ENCODE measurements at places on chromosomes 4 and X.

DNA sequence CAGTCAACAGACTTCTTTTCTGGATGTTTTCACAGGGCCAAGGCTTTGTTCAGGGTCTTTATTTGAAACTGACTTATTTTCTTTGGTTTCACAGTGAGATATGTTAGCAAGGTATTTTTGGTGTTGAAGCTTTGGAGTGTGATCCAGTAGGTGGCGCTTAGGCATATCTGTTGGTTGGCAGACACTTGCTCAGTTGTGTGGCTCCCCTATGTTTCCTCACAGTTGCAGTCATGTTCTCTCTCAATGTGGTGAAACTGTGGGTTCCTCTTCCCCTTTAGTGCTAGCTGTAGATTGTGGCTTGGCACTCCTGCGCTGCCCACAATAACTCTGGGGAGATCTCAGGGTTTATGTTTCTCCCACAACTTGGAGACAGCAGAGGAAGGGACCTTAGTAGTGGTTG is 460.8 kb downstream of the SLITRK2 start:
- no peak for DNase-seq

DNA sequence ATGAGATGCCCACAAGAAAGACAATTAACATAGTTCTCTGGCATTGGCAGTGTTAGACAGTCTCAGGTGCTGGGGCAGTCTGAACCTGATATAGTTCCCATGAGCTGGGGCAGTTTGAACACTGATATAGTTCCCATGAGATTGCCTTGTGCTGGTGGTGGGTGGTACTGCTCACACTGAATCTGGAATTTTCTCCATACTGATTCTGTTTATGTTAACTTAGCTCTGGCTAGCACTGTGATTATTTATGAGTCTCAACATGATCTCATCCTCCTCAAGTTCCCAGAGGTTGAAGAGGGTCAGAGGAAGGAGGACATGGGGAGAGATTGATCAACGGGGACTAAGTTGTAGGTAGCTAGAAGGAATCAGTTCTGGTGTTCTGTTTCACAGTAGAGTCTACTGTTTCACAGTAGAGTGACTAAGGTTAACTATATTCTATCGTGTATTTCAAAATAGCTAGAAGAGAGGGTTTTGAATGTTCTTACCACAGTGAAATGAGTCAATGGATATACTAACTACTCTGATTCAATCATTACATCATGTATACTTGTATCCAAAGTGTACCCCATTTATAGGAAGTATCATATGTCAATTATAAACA is 379.9 kb downstream of the ADAM29 start:
- DNase-seq, result no peak

- no peak for DNase-seq
Observed at GRCh38 chrX:41291309-41291708, 42.7 kb upstream of the DDX3X start.

- no peak for DNase-seq
Observed at GRCh38 chrX:8374041-8374825, 90.4 kb upstream of the VCX3B start.

DNA sequence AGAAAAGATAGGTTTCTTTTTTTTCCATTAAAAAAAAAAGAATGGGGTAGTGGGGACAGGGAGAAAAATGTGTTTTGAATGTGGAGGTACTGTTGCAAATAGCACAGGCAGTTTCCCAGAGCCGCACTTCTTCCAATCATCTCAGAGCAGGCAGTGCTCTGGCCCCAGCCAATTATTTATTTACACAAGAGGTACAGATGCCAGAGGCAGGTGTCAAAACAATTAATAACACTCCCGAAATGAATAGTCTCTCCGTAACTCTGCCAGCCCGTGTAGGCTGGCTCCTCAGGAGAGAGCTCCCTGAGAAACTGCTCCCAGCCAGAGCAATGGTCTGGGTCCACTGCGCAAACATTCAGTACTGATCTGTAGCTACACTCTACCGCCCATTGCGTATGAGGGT is 130.8 kb upstream of the IL1RAPL2 start:
- DNase-seq, result no peak

DNA sequence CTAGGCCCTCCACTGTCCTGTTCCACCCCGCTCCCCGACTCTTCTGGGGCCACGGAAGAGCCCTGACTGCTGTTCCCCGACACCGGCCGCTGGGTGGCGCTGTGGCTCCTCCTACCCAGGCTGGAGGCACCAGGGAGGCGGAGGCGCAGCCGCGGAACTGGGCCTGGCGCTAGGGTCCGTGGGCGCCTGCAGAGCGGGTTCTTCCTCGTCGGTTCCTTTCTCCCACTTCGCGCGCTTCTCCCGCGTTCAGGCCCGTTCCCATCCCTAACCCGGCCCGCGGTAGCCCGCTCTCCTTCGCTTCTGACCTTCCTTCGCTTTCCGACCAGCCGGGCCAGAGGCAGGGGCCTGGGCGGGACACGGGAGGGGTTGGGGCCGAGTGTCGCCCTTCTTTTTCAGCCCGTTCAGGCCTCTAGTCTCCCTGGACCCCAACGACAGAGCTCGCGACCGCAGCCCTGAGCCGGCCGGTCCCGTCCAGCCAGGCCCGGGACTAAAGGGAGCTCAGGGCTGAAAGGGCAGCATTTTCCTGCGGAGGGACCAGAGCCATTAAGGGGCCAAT is 34.3 kb downstream of the NALF2 start:
- peak; percentile 86 for DNase-seq

DNA sequence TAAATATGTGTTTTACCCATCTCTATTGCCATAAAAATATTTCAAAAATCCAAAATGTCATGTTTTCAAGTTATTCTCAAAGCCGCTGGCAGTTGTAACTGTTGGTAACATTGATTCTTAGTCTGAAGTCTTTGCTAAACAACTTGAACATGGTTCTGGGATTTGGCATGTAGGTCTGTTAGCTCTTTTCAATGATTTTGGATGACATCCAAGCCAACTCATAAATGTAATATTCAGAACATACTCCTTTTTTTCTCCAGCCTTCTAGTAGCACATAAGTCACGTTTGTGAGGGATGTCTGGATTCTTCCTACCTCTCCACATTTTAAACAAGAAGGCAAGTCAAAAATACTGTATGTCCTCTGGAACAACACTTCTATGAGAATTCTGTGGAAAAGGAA is 305.3 kb downstream of the PRR32 start:
- DNase-seq, result no peak

GRCh38 chrX:17669891-17670290 is 67.4 kb upstream of the SCML1 start:
- no peak for DNase-seq

DNA sequence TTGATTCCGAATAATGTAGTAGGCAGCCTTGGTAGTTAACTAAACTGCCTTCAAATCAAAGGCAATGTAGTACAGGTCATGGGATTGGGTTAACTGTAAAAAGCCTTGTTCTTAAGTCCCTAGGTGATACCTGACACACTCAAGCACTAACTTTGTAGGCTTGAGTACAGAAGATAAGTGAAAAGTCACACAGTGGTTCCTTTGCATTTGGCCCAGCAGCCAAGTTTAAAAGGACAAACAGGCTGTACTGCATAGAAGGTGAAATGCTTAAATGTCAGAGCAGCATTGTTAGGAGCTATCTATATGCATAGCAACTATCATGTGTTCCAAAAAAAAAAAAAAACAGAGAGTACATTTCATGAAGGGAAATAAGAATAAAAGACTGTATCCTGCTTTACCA is 178.4 kb downstream of the ATOH1 start:
- DNase-seq, result no peak

GRCh38 chrX:18582910-18583493 is 88.9 kb downstream of the RS1 start:
- DNase-seq, result no peak

DNA sequence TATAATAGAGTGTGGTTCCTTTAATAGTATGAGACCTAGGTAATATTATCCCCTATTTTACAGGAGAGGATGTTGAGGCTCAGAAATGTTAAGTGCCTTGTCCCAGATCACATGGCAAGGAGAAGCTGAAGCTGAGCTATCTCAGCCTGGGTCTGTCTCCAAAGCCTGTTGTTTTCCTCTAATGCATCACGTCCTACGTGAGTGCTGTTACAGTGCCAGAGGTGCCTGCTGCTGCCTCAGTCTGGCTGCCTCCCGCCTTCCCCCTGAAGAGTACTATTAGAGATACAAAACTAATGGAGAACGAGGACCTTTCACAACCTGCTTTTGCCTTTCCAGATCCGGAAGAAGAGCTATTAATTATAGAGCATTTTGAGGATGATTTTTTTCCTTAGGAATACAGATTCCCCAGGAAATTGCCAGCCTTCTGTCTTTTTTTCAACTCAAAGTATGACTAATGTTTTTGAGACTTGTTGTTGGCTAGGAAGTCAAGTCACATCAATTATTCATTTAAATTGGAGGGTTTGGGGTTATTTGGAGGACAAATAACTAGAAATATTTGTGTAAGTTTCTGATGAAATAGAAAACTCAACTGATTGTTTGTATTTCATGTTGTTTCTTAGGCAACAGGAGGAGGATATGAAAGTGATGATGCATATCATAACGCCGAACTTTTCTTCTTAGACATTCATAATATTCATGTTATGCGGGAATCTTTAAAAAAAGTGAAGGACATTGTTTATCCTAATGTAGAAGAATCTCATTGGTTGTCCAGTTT is 43.9 kb upstream of the MTMR1 start:
- DNase-seq, result no peak

DNA sequence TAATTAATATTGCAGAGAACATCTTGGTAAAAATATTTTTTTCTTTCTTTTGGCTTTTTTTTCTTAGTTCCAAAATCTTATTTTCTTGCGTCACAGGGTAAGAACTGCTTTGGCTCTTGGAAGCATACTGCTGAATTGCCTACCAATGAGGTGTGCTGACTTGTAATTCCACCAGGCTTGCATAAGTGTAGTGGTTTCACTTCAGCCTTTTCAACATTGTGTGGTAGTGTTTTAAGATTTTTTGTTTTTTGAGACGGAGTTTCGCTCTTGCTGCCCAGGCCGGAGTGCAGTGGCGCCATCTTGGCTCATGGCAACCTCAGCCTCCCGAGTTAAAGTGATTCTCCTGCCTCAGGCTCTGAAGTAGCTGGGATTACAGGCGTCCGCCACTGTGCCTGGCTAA is 42.4 kb downstream of the N4BP2 start:
- DNase-seq, result no peak

DNA sequence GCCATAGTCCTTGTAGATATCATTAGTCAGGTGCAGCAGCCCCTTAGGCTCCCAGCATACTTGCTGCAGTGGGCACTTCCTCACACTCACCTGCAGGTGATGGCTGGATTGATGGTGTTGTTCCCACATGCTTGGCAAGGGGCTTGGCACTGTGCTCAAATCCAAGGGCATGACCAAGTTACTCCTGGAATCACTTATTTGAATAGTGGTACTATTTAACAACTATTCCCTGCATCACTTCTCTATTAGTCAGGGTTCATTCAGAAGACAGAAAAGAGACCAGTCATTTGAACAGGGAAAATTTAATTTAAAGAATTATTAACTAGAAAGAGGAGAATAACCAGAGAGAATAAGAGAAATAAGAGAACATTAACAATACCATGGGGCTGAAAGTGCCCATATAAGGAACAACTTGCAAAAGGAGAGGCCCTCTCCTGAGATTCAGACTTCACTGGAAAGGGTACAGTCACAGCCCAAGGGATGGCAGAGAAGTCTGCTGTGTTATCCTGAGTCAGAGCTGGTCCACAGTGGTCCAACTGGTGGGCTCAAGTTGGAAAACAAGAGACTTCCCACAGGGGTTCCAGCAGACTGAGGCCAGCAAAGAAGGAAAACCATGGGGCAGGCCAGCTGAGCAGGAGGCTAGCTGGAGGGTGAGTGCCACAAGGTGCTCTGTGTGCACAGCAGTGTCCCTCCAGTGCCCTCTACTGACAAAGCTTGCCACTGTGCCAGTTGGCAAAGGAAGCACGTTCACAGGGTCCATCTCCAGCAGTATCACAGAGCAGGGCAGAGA is 9.8 kb downstream of the SPP1 start:
- no peak for DNase-seq

- DNase-seq, result no peak
Observed at GRCh38 chr4:136831553-136831952, 700.7 kb downstream of the PCDH18 start.

- no peak for DNase-seq
Observed at GRCh38 chr4:133372699-133373098, 223.6 kb downstream of the PCDH10 start.

DNA sequence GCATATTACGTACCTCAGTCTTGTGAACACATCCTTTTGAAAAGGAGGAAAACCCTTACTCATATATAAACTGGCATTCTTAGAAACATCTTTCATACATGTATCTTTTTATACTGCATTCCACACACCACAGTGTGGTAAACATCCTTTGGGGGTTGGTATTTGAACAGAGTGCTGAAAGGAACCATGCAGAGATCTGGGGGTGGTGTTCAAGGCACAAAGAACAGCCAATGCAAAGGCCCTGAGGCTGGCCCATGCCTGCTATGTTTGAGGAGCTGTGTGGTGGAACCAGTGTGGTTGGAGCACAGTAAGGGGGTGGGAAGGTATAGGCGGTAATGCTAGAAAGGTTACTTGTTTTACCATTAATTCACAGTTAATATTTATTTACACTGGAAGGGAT is 2.0 kb downstream of the ELK1 start:
- DNase-seq, result no peak

GRCh38 chr4:179130122-179130714 is 1688.0 kb upstream of the AGA start:
- no peak for DNase-seq

DNA sequence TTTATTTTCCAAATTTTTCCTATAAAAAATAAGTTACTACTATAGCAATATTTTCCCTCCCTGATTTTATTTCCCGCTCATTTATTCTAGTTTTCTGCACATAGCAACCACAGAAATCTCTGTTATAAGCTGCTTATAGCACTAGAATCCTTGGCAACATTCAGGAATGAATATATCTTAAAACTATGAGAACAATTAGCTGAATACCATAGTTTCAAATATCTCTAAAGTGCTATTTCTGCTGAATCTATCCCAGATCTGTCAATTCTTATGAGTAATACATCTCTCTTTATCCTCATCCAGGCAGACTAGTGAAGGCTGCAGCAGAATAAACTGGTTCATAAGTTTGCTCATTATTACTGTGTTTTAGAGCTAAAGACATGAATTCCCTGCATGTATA is 622.9 kb upstream of the DIPK2B start:
- no peak for DNase-seq

DNA sequence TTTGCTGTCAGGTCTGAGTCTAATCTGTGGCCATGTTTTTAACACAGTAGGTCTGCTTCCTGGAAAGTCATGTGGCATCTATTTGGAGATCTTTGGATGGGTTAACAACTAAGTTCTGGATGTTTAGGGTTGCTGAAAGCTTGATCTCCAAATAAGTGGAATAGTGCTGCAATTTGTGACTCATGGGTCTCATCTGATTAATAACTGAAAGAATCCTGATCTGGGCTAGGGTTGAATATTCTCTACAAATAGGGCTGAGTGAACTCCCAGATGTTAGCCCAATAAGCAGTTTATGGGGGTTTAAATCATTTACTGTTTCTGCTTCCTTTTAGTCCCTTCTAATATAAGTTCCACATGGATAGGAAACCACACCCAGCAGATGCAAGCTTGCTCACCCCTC is 23.1 kb downstream of the CT47C1 start:
- DNase-seq, result no peak

- no peak for DNase-seq
Observed at GRCh38 chrX:154459832-154460231, 1.8 kb downstream of the PLXNA3 start.

DNA sequence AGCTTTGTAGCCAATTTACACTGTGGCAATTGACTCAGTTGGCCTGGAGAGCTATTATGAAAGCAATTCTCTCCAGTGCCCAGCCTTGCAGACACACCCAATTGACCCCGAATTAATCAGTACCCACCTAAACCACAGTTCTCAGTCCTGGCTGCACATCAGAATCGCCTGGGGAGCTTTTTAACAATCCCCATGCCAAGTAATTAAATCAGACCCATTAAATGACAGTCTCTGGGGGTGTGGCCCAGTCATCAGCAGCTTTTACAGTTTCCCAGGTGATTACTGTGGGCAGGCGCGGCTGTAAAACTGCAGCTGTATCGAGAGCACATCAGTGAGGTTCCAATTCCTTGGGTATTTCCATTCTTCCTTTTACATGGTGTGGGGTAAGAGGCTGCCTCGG is 460.9 kb upstream of the FAT1 start:
- DNase-seq, result no peak

Data from mesothelial cell of epicardium (in vitro differentiated cells).